ENCODE measurements at places on chromosomes 16 and 17.
A peak's percentile ranks its signal among the peaks of the same experiment; 100 is the strongest.

DNA sequence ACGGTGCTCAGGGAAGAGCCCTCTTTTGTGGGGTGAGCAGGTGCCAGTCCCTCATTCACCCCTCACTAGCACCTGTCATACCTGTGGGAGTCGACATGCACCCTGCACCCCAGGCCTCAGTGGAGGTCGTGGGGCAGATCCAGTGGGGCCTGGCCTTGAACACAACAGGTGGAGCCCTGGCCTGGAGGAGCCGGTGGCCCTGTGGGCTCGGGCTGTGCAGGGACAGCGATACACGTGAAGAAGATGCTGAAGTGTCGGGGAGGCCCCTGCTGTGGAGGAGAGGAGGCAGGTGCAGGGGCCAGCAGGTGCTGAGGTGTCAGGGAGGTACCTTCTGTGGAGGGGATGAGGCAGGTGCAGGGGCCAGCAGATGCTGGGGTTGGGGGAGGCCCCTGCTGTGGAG, 31.8 kb downstream of the ZNF750 start:
- no peak for DNase-seq

DNA sequence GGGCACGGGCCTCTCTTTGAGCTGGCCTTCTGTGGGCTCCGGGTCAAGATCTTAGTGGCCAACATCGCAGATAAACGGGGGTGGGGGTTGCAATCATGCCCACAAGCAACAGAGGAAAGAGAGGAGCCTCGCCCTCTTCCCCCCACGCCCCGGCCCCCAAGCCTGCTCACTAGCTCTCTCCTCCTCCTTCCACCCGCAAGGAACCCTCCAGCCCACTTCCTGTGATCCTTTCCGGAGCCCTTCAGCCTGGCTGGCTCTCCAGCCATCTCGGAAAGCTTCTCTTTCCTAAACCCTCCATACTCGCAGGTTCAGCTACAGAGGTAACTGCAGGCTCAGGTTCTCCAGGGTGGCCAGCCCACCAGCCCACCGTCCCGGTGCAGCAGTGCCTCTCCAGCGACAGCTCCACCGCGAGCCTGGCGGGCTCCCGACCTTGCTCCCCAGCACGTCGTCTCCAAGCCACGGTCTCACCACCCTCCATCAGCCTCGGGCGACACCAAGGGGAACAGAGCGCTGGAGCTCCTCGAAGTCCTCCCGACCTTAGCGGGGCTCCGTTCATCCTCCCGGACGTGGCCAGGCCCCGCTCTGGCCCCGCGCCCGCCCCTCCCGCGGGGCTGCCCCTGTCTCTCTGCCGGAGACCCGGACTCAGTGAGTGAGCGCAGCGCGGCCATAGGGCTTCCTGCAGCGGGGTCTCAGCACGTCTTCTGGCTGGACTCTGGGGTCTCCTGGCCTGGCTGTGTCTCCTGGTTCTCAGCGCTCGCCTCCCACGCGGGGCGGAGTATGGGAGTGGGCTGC, 12.9 kb upstream of the ODF4 start:
- DNase-seq = peak; percentile 38

- DNase-seq = no peak
These were observed 15.6 kb downstream of the NGFR start for GRCh38 chr17:49510720-49511110.

GRCh38 chr17:63436523-63437110, 9.5 kb downstream of the CYB561 start:
- no peak for DNase-seq

- DNase-seq = no peak
These were observed 189.4 kb downstream of the RAB11FIP4 start for GRCh38 chr17:31580706-31581490.

DNA sequence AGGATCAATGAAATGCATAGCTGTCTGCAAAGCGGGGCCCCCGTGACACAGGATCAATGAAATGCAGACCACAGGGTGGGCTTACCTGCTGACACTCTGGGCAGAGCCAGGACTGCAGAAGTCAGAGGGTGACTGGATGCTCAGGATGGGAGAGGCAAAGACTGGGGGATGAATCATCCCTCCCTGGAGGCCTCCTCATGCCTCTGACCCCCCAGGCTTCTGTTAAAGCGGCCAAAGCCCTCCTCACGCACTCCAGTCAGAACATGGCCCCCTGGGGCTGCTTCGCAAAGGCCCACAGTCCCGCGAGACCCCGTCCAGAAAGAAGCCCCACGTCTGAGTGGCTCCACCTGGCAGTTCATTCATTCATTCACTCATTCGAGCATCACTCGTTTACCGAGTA, 38.4 kb upstream of the FOXF1 start:
- no peak for DNase-seq

- no peak for DNase-seq
These were observed 14.5 kb upstream of the TNFRSF13B start for GRCh38 chr17:16986391-16986790.

All from activated naive CD8-positive, alpha-beta T cell treated with anti-CD3 and anti-CD28 coated beads, Interleukin-2, amount 50 U/mL, for 24 hours (primary cell).